ENCODE measurements at places on chromosomes 12 and 14. TPM values are rescaled to one million over a fixed set of nuclear protein-coding genes. Genes with fewer than 3 reads are reported as not detected.

Gene DDIT3
- 24.9 TPM for total RNA-seq

Gene OS9
- total RNA-seq = 87.1 TPM

Gene FBXL14
- 25.3 TPM for total RNA-seq

Gene TMPRSS12
- not detected for total RNA-seq

Gene FIGNL2
- 0.54 TPM for total RNA-seq

Gene RNF212B
- not detected for total RNA-seq

Gene TSPAN8
- total RNA-seq = not detected

Gene LRP1
- total RNA-seq = 1.3 TPM

Gene PTPRQ
- total RNA-seq = not detected

Gene PIANP
- 1.3 TPM for total RNA-seq

Gene KRT73
- 4.9 TPM for total RNA-seq

Gene KCNC2
- total RNA-seq = not detected

Gene SMCO3
- total RNA-seq = not detected

Gene OVCH1
- not detected for total RNA-seq

Gene E2F7
- 26.9 TPM for total RNA-seq

Gene IL31
- total RNA-seq = 0.87 TPM

Gene WDHD1
- 60.7 TPM for total RNA-seq

Gene HOXC12
- not detected for total RNA-seq

Gene PCED1B
- total RNA-seq = 92.5 TPM

Gene SERPINA12
- not detected for total RNA-seq
